Activated CD4-positive, alpha-beta memory T cell treated with anti-CD3 and anti-CD28 coated beads for 36 hours (primary cell): ENCODE measurements at places on chromosomes 7 and 10. TPM values are rescaled to one million over a fixed set of nuclear protein-coding genes. Genes with fewer than 3 reads are reported as not detected.

CRYGN gene
- total RNA-seq, result 0.21 TPM

PPP1R9A gene
- not detected for total RNA-seq

DNTT gene
- total RNA-seq, result not detected

ZNF804B gene
- not detected for total RNA-seq

STMP1 gene
- total RNA-seq, result 17.8 TPM

IGF2BP3 gene
- total RNA-seq, result 0.19 TPM

AKR1C8 gene
- 0.80 TPM for total RNA-seq

GNGT1 gene
- not detected for total RNA-seq

MBL2 gene
- total RNA-seq, result not detected

TPK1 gene
- 19.1 TPM for total RNA-seq

HABP2 gene
- total RNA-seq, result not detected

WBP1L gene
- 15.9 TPM for total RNA-seq

DNA sequence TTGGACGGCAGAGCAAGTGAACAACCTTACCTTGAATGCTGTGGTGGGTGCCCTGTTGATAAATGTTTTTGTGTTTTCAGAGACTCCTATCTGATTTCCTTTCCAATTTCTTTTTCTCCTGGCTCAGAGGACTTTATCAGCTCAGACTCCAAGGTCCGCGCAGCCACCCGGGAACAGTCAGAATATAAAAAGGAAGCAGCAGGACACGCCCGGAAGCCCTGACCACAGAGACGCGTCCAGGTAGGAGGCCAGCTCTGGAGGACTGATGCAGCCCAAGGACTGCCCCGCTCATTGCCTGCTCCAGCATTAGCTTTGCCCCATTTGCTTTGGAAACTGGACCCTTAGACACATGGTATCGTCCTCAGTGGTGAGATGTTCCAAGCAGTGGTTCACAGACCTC, 61.3 kb downstream of the TACC2 start:
- no peak for DNase-seq
- H3K4me3 ChIP-seq, result no peak overlapping the region
- H3K36me3 ChIP-seq, result no peaks in the 10 kb centered on the region
- no peaks in the 10 kb centered on the region for H3K4me1 ChIP-seq
- H3K27ac ChIP-seq, result no peak overlapping the region

DNA sequence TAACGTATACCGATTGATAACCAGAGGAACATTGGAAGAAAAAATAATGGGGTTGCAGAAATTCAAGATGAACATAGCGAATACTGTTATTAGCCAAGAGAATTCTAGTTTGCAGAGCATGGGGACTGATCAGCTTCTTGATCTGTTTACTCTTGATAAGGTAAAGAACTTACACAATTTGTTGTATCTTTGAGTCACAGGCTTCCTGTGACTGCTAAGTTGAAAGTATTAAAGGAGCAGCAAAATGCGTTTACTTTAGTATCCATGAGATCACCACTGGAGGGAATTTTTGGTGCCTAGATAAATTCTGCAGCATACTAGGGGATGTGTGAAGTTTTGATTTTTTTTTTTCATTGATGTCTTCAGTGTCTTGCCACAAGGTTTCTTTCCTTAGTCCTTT, 103.6 kb downstream of the BTAF1 start:
- H3K27ac ChIP-seq, result no peak overlapping the region
- no peak overlapping the region for H3K4me3 ChIP-seq
- no peak for DNase-seq
- peaks cover 9% of the 10 kb centered on the region for H3K4me1 ChIP-seq
- H3K36me3 ChIP-seq, result peaks cover 43% of the 10 kb centered on the region
- no peaks in the 10 kb centered on the region for H3K27me3 ChIP-seq

DNA sequence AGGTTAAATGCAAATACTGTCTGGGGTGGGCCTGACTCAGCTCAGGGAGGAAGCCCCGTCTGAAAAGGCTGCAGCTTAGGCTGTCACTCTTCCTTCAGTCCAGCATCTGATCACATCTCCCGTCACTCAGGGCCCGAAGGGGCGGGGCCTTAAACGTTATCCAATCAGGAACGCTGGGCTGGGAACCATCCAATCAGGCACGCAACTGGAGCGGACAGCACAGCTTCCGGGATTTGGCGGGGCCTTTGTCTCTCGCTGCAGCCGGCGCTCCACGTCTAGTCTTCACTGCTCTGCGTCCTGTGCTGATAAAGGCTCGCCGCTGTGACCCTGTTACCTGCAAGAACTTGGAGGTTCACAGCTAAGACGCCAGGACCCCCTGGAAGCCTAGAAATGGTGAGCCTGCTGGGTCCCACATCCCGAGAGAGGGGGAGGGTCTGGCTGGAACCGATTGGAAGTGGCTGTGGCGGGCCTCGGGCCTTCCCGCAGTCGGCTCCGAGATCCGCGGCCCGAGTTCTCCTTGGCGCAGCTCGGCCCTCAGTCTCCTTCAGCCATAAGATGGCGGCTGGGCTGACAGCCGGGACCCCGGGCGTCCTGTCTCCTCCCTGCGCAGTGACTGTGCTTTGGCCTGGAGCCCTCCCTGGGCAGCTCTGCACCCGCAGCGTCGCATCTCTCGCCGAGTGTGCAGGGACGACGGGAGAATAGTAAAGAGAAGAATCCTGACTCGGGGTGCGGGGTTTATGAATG, at the start of gene ZNF92:
TSS of gene ZNF92 (plus strand) at position 248 of the 744 bp plus-strand sequence. CDS start at position 391, 143 bp downstream.
- peaks cover 26% of the 10 kb centered on the region for H3K36me3 ChIP-seq
- DNase-seq, result peak; percentile 98
- peak within 1 kb of the TSS; percentile 95 for H3K4me3 ChIP-seq
- H3K27ac ChIP-seq, result peak within 1 kb of the TSS; percentile 88

DNA sequence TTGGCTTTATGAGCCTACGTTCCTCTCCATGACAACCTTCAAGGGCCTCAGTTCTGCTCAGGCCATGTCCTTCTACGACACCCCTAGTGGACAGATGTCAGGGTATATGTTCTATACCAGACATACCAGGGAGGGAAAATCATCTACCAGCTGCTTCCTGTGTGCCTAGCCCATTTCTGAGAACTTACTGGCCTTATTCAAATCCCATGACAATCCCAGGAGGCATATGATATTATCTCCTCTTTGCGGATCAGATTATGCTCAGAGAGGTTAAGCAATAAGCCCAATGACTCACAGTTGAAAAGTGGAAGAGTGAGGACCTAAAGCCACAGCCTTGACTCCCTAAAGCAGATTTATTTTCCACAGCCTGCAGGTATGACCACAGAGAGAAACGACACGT, 139.3 kb downstream of the GLI3 start:
- H3K4me3 ChIP-seq, result no peak overlapping the region
- no peaks in the 10 kb centered on the region for H3K27me3 ChIP-seq
- H3K27ac ChIP-seq, result no peak overlapping the region

DNA sequence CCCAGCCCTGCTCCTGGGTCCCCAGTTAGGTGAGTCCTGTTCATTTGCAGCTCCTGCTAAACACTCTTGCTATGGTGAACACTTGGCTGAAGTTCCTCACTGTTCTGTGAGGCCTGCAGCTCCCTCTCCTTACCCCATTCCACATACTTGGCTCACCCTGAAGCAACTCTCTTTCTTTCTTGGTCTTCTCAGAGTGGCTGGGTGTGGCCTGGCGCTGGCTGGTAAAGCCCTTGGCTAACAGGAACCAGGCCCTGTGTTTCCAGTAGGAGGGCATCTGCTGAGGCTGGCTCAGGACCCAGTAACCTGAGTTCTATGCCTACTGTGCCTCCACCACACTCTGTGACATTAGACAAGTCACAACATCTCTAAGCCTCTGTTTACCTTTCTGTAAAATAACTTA, 53.1 kb upstream of the COL13A1 start:
- no peaks in the 10 kb centered on the region for H3K4me1 ChIP-seq
- H3K36me3 ChIP-seq, result no peaks in the 10 kb centered on the region
- DNase-seq, result no peak

GRCh38 chr10:124621637-124622036, 122.5 kb downstream of the FAM53B start:
- peaks cover 8% of the 10 kb centered on the region for H3K36me3 ChIP-seq
- DNase-seq, result no peak
- H3K4me3 ChIP-seq, result no peak overlapping the region
- H3K27me3 ChIP-seq, result no peaks in the 10 kb centered on the region

- H3K27ac ChIP-seq, result no peak overlapping the region
- no peak overlapping the region for H3K4me3 ChIP-seq
- peaks cover 35% of the 10 kb centered on the region for H3K27me3 ChIP-seq
- no peaks in the 10 kb centered on the region for H3K36me3 ChIP-seq
Observed at GRCh38 chr7:47256016-47256415, 325.9 kb downstream of the TNS3 start.

DNA sequence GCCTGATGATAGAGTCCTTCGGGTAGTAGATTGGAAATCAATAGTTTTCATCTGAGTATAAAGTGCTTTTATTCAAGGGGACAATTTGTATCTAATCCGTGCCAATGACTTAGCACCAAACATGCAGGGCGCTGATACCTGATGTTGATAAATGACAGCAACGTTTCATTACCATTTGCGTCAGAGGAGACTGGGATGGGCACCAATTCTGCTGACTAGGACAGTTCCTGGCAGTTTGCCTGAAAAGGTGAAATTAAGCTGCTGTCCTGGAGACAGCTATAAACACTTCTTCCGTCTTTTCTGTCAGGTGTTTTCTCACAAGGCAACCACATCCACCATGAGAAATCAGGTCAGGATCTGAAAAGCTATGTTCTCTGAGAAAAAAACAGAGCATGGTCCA, 1136.4 kb downstream of the TYW1 start:
- H3K27me3 ChIP-seq, result no peaks in the 10 kb centered on the region
- no peak for DNase-seq
- H3K36me3 ChIP-seq, result no peaks in the 10 kb centered on the region
- no peaks in the 10 kb centered on the region for H3K4me1 ChIP-seq
- no peak overlapping the region for H3K27ac ChIP-seq

DNA sequence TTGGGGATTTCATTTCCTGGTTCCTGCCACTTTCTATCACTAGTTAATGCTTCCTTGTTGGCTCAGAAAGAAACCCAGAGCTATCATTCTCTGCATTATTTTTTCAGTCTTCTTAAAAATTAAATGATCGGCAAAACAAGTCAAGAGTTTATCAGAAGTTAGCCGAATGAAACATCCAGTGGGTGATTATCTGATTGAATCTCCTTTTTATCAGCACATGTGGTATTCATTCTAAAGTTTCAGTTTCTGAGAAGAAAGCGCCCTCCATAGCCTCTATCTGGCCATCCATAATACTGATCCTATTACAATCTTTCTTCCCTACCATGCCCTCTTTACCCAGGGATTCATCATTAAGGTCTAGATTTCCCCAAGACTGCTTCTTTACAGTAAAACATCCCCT, 71.8 kb downstream of the OSBPL3 start:
- no peak overlapping the region for H3K27ac ChIP-seq
- no peaks in the 10 kb centered on the region for H3K27me3 ChIP-seq
- H3K4me3 ChIP-seq, result no peak overlapping the region

DNA sequence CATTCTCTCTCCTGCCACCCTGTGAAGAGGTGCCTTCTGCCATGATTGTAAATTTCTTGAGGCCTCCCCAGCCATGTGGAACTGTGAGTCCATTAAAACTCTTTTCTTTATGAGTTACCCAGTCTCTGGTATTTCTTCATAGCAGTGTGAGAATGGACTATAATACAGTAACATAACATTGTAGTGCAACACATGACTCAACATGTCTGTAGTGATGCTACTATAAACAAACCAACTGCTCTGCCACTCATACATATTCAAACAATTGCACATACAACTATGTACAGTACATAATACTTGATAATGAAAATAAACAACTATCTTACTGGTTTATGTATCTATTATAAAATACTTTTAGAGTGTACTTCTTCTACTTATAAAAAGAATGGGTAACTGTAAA, 7.1 kb downstream of the ATOH7 start:
- no peaks in the 10 kb centered on the region for H3K36me3 ChIP-seq
- no peak for DNase-seq
- H3K27ac ChIP-seq, result no peak overlapping the region

DNA sequence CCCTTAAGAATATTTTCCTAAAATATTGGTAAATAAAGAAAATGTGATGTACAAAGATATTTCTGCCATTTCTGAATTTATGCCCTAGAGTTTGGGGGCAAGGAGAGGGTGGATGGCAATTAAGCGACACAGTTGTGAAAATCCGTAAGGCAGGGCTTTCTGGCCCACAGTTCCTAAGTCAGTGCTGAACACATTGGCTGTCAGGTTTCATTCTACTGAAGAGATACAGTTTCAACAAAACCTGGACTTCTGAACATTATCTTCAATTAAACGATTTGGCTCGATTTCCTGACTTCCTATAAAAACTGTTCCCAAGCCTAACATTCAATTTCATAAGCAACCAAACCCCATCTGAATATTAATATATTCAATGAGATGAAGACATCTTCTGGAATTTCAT, 61.1 kb upstream of the NEBL start:
- H3K4me1 ChIP-seq, result no peaks in the 10 kb centered on the region

- DNase-seq, result no peak
- no peaks in the 10 kb centered on the region for H3K36me3 ChIP-seq
- H3K27me3 ChIP-seq, result peaks cover 17% of the 10 kb centered on the region
- H3K4me3 ChIP-seq, result no peak overlapping the region
- H3K4me1 ChIP-seq, result peaks cover 6% of the 10 kb centered on the region
Observed at GRCh38 chr10:3047596-3047995, 19.8 kb upstream of the PFKP start.

- no peaks in the 10 kb centered on the region for H3K36me3 ChIP-seq
- H3K4me3 ChIP-seq, result no peak overlapping the region
- H3K4me1 ChIP-seq, result no peaks in the 10 kb centered on the region
Observed at GRCh38 chr10:87702260-87702972, 42.7 kb downstream of the PAPSS2 start.

GRCh38 chr10:73926152-73926764, 15.3 kb downstream of the PLAU start:
- no peaks in the 10 kb centered on the region for H3K36me3 ChIP-seq
- H3K4me1 ChIP-seq, result peaks cover 16% of the 10 kb centered on the region
- no peak for DNase-seq
- H3K4me3 ChIP-seq, result no peak overlapping the region
- H3K27ac ChIP-seq, result no peak overlapping the region

- H3K36me3 ChIP-seq, result no peaks in the 10 kb centered on the region
- no peak overlapping the region for H3K4me3 ChIP-seq
- no peaks in the 10 kb centered on the region for H3K4me1 ChIP-seq
- H3K27ac ChIP-seq, result no peak overlapping the region
Observed at GRCh38 chr10:111835574-111835973, 348.0 kb downstream of the GPAM start.
